Breast epithelium (tissue), 4 donors: ENCODE measurements at places on chromosomes 2 and 18. TPM values are rescaled to one million over a fixed set of nuclear protein-coding genes. Genes with fewer than 3 reads are reported as not detected.

DNA sequence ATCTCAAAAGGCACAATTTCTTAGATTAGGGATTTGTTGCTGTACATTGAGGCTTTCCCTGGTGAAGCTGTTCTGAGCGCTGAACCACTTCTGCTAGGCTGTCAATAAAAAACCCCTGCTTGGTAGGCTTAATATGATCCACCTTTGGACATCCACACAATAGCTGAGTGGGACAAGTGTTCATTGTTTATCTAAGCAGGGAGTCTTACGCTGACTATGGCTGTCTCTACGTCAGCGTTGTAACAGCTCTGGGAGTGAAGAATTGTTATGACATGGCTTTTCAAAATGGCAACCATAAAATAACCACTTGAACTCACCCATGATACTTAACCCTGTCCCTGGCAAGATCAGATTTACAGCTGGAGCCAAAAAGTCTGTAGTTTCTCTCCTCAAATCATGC lies 111.5 kb upstream of the SULT1C3 start:
- no peaks in the 10 kb centered on the region for H3K36me3 ChIP-seq
- no peak overlapping the region for H3K4me3 ChIP-seq
- H3K4me1 ChIP-seq = no peaks in the 10 kb centered on the region
- DNase-seq = no peak
- no peak overlapping the region for H3K27ac ChIP-seq

- peaks cover 2% of the 10 kb centered on the region for H3K4me1 ChIP-seq
- no peaks in the 10 kb centered on the region for H3K36me3 ChIP-seq
- H3K27ac ChIP-seq = no peak overlapping the region
- H3K4me3 ChIP-seq = no peak overlapping the region
Observed at GRCh38 chr18:44747157-44747556, 66.5 kb downstream of the SETBP1 start.

GRCh38 chr18:57269756-57270155 lies 82.6 kb upstream of the ST8SIA3 start:
- no peaks in the 10 kb centered on the region for H3K4me1 ChIP-seq
- no peaks in the 10 kb centered on the region for H3K36me3 ChIP-seq
- no peak for DNase-seq
- H3K4me3 ChIP-seq = no peak overlapping the region
- H3K27ac ChIP-seq = no peak overlapping the region

Gene GAREM1
- 13.4 TPM for total RNA-seq

- H3K27ac ChIP-seq = peak overlapping the region; percentile 99
- no peaks in the 10 kb centered on the region for H3K4me1 ChIP-seq
- H3K27me3 ChIP-seq = no peaks in the 10 kb centered on the region
- DNase-seq = peak; percentile 95
- H3K4me3 ChIP-seq = peak overlapping the region; percentile 91
Observed at GRCh38 chr2:43226955-43227829, 786 bp upstream of the ZFP36L2 start.

DNA sequence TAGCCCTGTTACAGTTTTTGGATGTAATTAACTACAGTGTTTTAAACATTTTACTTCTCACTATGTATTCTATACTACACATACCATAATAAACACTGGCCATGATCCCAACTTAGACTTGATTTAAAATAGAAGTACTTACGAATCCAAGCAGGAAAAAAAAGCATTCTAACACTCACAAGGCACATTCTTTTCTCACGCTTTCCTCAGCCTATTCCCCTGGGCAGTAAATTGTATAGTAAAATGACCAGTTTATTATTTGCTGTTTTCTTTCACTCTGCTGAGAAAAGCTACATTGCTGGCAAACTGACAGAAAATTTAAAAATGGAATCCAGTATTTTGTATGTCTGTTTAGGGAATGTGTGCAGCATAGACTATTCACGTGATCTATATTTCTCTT lies 2.8 kb upstream of the TANC1 start:
- H3K4me3 ChIP-seq = no peak overlapping the region
- no peak for DNase-seq
- no peak overlapping the region for H3K27ac ChIP-seq
- H3K36me3 ChIP-seq = no peaks in the 10 kb centered on the region
- H3K4me1 ChIP-seq = peaks cover 2% of the 10 kb centered on the region
- no peaks in the 10 kb centered on the region for H3K27me3 ChIP-seq

GRCh38 chr18:44687421-44687820 lies 6.7 kb downstream of the SETBP1 start:
- no peaks in the 10 kb centered on the region for H3K27me3 ChIP-seq
- H3K36me3 ChIP-seq = no peaks in the 10 kb centered on the region
- H3K4me1 ChIP-seq = no peaks in the 10 kb centered on the region
- peak overlapping the region; percentile 29 for H3K27ac ChIP-seq

- no peaks in the 10 kb centered on the region for H3K27me3 ChIP-seq
- DNase-seq = no peak
- H3K27ac ChIP-seq = no peak overlapping the region
- no peaks in the 10 kb centered on the region for H3K36me3 ChIP-seq
Observed at GRCh38 chr18:74113711-74114110, 33.9 kb downstream of the FBXO15 start.

- H3K27ac ChIP-seq = no peak overlapping the region
- no peaks in the 10 kb centered on the region for H3K27me3 ChIP-seq
- H3K36me3 ChIP-seq = no peaks in the 10 kb centered on the region
Observed at GRCh38 chr2:205372141-205372540, 310.2 kb upstream of the NRP2 start.

Gene KIF5C
- total RNA-seq = 2.7 TPM

GRCh38 chr2:209236377-209236776 lies 187.5 kb upstream of the MAP2 start:
- H3K27me3 ChIP-seq = no peaks in the 10 kb centered on the region
- H3K27ac ChIP-seq = no peak overlapping the region
- no peak for DNase-seq
- H3K4me3 ChIP-seq = no peak overlapping the region

Gene REG1A
- total RNA-seq = not detected

- H3K4me3 ChIP-seq = no peak overlapping the region
- DNase-seq = no peak
- H3K36me3 ChIP-seq = no peaks in the 10 kb centered on the region
Observed at GRCh38 chr2:235968155-235968554, 200.0 kb downstream of the GBX2 start.

Gene PSD4
- 40.3 TPM for total RNA-seq

DNA sequence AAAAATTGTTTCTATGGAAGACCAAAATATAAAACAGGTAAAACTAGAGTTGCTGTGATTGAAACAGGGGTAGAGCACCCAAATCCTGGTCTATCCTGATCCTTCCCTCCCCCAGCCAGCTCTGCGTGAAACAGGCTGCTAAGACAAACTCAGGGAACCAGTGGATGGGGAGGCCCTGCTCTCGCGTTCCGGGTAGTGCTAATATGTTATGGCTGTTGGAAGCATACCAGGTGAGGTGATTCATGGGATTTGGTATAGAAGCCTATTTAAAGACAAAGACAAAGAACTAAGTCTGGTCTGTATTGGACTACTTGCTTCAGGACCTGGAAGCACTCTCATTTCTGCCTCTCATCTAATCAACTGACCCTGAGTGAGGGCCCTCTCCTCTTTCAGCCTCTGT lies 63.0 kb upstream of the CCBE1 start:
- no peaks in the 10 kb centered on the region for H3K4me1 ChIP-seq
- H3K27me3 ChIP-seq = no peaks in the 10 kb centered on the region
- no peak overlapping the region for H3K27ac ChIP-seq
- no peaks in the 10 kb centered on the region for H3K36me3 ChIP-seq

Gene C2orf80
- not detected for total RNA-seq

Gene AGXT
- total RNA-seq = not detected

Gene SCYGR3
- total RNA-seq = not detected

DNA sequence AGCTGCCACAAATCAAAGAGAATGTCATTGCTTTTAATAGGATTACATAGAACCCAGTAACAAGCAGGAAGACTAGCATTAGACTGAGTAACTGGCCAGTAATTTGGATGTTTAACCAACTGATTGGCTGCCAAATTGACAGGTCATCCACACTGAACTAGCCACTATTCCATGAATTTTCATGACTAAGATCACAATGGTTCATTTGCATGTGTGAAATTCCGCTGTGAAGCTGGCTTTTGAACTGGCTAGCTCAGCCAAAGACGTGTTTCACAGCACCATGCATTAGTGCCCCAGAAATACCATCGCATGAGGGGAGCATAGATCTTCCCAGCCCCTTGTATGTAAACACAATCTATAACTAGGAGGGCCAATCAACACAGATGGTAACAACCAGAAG lies 649.8 kb downstream of the ARHGAP15 start:
- H3K27me3 ChIP-seq = no peaks in the 10 kb centered on the region
- no peaks in the 10 kb centered on the region for H3K4me1 ChIP-seq
- H3K36me3 ChIP-seq = no peaks in the 10 kb centered on the region
- H3K27ac ChIP-seq = no peak overlapping the region
- DNase-seq = no peak

GRCh38 chr2:101818531-101819451 lies 121.3 kb downstream of the MAP4K4 start:
- H3K4me1 ChIP-seq = no peaks in the 10 kb centered on the region
- no peak overlapping the region for H3K4me3 ChIP-seq
- DNase-seq = no peak
- no peaks in the 10 kb centered on the region for H3K27me3 ChIP-seq
- H3K27ac ChIP-seq = peak overlapping the region; percentile 21
- no peaks in the 10 kb centered on the region for H3K36me3 ChIP-seq
